ENCODE measurements at places on chromosomes 12 and 14.

GRCh38 chr14:88987516-88987915 lies 163.1 kb downstream of the TTC8 start:
- no peak for DNase-seq

DNA sequence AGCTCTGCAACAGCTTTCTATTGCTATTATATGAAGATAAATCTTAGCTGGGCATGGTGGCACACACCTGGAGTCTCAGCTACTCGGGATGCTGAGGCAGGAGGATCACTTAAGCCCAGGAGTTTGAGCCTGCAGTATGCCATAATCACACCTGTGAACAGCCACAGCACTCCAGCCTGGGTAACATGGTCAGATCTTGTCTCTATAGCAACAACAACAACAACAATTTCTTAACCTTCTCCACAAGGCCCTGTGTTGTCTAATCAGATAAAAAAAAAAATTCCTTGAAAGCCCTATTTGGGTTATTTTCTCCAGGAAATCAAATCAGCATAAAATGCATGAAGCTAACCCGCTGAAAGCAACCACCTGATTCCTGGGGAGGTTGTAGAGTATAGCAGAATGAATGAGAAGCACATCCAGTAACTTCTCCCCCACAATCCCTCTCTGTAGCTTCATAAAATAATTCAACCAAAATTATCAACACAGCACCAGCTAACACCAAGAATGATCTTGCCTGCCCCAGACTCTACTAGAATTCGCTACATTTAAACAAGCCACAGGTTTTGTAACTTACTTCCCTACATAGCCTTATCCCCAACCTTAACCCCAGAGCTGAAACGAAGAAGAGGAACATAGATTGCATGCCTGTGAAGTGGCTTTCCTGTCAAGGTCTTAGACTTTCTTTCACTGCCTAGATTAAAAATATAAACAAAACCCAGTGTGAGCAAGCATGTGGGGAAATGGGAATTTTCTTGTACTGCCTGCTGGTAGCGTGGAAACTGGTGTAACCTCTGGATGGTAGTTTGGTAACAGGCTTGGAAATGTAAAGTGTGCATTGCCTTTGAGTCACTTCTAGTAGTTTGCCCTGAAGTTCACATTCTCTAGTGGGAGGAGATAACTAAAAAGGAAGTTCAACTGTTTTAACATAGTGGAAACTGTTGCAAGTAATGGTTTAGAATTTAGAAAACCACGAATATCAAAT lies 6.0 kb upstream of the STK38L start:
- no peak for DNase-seq

DNA sequence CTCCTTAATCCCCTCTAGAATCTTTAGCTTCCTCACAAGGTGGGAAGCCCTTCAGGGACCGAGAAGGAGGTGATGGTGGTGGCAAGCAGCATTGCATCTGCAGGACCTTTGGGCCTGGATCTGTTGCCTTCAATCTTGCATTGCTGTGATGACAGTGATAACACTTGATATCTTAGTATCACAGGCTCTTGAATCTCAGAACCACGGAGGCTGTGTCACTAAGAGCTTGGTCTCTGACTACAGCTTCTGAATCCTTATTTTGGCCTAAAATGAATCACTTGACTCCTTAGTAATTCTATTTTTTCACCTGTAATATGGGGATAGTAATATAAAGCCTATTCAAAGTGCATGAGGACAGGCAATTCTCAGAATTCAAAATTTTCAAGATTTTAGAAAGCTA lies 8.9 kb upstream of the AMN1 start:
- no peak for DNase-seq

- no peak for DNase-seq
Measured at GRCh38 chr12:15474766-15475165, 152.5 kb downstream of the PTPRO start.

DNA sequence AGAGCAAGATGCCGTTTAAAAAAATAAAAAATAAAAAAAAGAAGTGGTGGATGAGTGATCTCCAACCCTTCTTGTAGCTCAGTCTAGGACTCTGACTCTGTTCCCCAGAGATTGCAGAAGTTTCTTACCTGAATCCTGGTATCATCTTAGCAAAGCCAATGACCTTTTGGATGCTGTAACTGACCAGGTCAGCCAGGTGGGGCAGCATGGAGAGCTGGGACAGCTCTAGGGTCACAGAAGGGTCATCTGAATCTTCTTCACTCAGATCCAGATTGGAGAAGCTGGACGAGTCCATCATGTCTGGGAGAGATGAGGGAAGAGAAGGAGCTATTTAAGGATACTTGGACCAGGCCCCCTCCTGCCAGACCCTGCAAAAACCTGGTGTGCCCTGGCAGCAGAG lies 35.8 kb upstream of the HDAC7 start:
- no peak for DNase-seq

- DNase-seq, result no peak
Measured at GRCh38 chr12:7035463-7035862, 17.2 kb upstream of the LPCAT3 start.

- DNase-seq, result no peak
Measured at GRCh38 chr12:26273811-26274210, 78.4 kb downstream of the SSPN start.

GRCh38 chr12:115324949-115325593 lies 641.1 kb upstream of the TBX3 start:
- DNase-seq, result no peak

DNA sequence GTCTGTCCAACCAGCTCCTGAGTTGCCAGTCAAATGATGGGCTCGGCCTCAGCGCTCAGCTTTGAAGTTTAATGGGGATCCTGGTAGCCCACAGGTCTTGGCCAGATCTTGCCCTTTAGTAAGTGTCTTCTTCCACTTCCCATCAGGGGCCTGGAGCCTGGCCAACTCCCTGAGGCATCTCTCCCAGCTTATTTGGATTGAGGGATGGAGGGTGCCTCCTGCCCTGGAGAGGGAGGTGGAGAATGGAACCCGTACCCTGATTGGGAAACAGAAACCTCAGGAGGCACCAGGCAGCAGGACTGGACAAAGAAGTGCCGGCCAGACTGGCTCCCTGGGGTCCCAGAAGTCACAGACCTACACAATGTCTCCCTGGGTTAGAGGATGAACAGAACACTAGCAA lies 40.5 kb upstream of the LTBP2 start:
- no peak for DNase-seq

- no peak for DNase-seq
Measured at GRCh38 chr14:24612196-24612595, 2.7 kb upstream of the GZMH start.

DNA sequence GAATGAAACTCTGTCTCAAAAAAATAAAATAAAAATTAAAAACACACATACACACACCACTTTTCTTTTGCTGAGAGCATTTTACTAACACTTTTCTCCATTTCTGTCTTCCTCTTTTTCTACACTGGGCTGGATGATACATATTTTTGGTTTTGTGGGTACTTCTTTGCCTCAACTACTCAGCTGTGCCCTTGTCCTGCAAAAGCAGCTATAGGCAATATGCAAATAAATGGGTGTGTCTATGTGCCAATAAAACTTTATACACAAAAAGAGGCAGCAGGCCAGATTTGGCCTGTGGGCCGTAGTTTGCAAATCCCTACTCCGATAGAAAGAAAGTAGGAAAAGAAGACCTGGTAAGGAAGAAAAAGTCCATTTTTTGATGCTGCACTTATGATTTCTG lies 6.5 kb downstream of the CLMN start:
- no peak for DNase-seq

- DNase-seq, result no peak
Measured at GRCh38 chr14:90756755-90757345, 59.4 kb downstream of the TTC7B start.

DNA sequence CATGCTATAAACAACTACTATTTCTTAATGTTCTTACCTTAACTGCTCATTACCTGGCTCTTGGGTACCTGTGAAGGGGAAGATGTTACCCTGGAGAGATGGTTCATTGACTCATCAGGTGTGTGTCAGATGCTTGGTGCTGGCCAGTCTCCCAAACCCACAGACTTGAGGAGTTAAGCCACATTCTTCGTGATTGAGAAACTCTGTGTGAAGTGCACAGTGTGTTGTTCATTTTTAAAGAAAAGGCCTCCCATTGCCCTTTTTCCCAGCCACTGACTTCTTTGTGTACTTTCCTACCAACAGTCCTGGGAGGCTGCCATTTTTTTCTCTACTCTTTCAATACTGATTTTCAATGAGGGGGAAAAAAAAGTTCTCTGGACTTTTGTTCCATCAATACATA lies 3.2 kb downstream of the MGST1 start:
- peak; percentile 41 for DNase-seq

DNA sequence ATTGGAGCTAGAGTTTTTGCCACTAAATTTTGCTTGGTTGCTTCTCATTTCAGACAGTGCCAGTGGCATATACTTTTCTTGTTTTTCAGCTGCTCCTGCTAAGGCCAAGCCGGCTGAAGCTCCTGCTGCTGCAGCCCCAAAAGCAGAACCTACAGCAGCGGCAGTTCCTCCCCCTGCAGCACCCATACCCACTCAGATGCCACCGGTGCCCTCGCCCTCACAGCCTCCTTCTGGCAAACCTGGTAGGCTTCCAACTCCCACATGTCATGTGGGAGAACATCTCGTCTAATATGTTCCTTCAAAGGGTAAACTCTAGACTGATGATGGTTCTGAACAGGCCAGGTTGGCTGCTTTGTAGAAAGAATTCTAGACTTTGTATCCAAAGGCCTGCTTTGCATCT lies 11.0 kb downstream of the DLST start:
- DNase-seq, result no peak

DNA sequence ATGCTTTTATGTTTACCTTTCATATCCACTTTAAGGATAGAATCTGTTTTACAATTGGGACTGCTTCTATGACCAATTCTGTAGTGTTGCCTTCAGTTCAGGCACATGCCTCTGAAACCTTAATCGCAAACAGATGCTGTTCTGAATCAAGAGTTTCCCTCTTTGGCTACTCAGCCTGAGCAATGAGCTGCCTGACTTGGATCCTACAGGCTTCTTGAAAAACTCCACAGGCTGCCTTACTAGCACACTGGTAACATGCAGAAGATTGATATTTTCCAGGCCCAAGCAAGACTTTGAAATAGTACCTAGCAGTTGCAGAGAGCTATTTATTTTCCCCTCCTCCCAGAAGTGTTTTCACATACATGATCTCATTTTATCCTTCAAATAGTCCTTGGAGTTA lies 34.8 kb upstream of the PMCH start:
- DNase-seq, result peak; percentile 14

DNA sequence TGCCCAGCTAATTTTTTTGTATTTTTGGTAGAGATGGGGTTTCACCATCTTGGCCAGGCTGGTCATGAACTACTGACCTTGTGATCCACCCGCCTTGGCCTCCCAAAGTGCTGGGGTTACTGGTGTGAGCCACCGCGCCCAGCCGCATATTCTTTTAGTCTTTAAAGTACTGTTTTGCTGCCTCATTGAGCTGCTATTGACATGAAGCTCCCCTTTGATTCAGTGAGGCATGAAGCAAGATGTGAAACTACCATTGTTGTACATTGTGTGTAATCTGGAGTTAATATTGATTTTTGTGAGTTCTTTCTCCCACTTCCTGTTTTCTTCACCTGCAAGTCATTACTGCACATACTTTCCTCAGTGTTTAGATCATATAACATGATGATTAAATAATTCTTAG lies 80.8 kb downstream of the MNAT1 start:
- no peak for DNase-seq

- no peak for DNase-seq
Measured at GRCh38 chr12:132400011-132400641, 70.7 kb upstream of the GALNT9 start.

GRCh38 chr14:103521438-103521950 lies 1.1 kb downstream of the CKB start:
- DNase-seq, result no peak

GRCh38 chr12:28051516-28052354 lies 79.2 kb upstream of the PTHLH start:
- no peak for DNase-seq

DNA sequence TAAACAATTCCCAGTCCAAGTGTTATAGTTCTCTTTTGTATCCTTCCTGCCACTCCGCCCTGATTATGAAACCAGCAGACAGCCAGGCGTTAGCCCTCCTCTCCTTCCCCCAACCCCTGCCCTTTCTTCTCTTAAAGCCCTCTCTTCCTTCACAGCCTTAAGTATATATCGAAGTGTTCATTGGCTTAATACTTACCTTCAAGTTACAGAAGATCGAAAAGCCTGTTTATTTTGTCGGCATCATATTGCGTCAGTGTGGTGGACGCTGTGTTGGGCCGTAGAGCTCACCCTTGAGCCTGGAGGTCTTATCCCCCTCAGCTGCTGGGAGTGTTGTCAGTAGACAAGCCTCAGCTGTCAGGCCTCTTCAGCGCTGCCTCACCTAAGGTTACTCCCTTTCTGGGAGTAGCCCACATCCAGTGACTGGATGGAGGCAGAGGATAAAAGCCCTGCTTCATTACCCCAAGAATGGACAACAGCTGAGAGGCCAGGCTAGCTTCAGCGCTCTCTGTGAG lies 36.2 kb downstream of the CMAS start:
- DNase-seq, result no peak

Data from GM04503 (cell line).